8988T (cell line): ENCODE measurements at places on chromosomes 5 and 9.

DNA sequence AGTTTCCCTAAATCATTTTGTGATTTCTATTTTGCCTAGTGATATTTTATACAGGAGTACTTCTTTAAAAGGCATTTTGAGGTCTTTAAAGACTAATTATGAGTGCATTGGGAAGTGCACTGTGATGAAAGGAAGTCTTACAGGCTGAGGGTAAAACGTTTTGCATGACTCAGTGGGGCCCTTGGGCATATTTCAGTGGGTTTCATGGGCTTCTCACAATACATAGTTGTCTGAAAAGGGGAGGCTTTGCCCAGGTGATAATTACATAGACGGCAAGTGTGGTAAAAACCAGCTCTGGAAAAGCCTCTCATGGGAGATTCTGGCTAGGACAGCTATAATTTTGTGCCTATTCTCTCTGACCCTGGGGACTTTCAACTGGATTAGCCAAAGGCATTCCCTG, 387.2 kb downstream of the ARHGEF28 start:
- no peak for DNase-seq

DNA sequence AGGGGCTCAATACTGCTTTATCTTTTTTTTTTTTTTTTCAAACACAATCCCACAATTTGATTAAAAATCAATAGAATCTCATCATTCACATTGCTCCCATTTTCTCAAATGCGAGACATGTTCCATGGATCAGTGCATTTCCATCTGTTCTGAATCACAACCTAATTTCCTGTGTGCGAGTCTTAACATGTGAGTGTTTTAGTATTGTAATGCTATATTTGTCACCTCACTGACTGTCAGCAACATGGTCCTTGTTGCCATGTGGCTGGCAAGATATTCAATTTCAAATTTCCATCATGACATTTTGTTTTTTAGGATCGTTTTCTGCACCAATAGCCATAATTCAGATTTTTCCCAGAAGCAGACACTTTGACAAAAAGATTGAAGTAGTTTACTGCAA, 233.2 kb upstream of the PRDM9 start:
- DNase-seq: no peak

- no peak for DNase-seq
Observed at GRCh38 chr9:136078024-136078423, 17.1 kb downstream of the NACC2 start.

GRCh38 chr5:36585701-36586100, 20.7 kb upstream of the SLC1A3 start:
- DNase-seq: no peak

DNA sequence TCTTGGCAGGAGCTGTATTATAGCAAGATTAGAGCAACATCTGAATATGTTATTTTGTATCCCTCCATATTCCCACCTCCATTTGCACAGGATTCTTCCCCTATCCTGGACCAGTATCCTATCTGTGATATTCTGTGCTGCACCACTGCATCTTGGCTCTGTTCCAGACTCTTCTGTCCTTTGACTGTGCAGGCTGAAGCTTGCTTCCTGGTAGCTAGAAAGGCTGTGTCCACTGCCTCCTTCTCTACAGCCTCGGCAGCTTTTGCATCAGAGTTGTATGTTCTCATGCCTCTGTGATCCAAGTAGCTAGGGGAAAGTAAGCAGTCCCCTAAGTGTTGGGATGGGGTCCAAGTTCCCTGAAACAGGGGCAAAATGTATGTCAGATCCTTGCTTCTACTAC, 104.1 kb downstream of the GAS1 start:
- DNase-seq: no peak

- DNase-seq: no peak
Observed at GRCh38 chr5:161051920-161052500, 200.0 kb upstream of the ATP10B start.

DNA sequence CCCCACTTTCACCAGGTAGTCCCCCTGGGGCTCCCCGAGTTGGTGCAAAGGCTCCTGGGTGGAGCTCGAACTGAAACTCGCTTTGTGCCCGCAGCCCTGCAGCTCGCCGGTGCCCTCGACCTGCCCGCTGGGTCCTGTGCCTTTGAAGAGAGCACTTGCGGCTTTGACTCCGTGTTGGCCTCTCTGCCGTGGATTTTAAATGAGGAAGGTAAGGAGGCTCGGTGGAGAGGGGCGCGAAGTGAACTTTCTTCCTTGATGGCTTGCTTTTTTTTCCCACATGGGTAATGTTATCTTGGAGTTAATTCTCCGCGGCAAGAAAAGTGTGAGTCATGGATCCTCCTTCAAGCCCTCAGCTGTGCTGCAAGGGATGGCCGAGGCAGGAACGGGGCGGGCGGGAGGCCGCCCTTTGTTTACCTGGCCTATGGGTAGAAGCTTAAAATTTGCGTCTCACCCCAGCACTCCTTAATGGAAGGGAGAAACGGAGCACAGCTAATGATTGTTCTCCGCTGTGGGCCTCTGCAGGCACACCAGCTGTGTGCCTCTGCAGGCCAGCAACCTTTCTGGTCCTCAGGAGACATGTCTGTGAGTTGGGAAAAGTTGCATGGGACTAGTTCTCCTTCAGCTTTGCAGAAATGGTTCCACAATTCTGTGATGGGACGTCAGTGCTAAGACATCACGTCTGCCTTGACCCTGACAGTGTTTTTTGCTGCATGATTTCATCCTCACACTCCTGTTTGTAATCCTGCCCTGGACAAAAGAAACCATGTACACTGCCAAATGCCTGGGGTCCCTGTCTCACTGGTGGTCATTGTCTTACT, 1.1 kb downstream of the MAMDC2 start:
- no peak for DNase-seq

DNA sequence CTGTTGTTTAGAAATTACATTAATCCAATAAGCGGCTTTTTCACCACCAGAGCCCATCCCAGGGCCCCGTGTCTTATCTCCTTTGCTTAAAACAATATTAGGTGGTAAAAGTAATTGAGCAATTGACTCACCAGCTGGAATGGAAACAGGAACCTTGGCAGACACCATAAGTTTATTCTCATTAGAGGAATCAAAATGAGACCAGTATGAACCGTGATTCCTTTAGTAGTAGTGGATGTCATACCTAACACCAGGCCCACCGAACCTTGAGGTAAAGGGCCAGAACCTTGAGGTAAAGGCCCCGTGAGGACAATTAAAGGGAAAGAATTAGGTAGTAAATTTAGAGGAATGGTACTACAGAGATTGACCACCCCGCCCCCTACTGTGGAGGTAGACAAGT, 16.5 kb downstream of the HSDL2 start:
- DNase-seq: no peak

DNA sequence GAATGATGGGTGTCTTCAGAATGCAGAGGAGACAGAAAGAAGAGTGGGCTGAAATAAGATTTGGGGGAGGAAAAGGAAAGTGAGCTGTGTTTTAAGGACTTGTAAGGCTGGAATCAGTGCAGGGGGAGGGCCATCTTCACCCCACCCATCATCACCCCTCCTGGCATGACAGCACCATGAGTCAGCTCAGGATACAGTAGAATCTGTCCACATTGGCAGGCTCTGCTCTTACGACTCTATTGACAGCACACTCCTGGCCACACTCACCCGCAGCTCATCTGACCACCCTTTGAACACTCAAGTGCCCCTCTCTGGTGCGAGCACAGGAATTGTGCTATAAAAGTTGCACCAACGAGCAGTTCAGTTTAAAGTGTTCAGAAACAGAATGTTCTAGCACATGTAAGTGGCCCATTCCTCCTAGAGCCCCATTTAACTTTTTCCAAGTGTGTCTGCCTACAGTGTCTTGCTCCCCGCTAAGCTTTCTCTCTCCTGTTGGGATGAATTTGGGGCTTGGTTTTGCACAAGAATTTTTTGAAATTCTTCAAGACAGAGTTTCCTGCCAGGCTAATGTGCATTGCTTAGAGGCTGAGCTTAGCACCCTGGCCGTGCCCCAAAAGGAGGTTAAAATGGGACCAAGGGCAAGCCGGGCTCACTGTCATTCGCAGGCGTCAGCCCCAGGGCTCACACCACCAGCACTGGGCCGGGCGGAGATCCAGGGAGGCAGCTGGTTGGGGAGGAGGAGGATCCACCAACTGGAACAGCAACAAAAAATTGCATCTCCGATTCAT, 12.0 kb downstream of the ADRA1B start:
- DNase-seq: peak; percentile 49

DNA sequence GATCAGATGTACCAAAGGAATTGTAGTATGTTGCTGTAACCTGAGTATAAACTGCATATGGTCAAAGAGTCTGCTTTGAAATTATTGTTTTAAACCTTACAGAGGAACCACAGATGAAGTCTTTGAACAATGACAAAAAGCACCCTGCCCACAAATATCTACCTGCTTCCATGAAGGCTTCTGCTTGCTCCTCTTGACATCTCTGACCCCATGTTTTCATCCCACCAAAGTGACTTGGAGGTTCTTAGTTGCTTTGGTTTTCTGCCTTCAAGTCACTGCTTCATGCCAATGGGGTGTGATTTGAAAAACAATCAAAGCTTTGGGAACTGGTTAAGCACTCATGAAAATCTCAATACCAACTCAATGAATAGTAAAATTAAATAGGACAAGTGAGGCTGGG, 194.6 kb upstream of the ACTBL2 start:
- no peak for DNase-seq

DNA sequence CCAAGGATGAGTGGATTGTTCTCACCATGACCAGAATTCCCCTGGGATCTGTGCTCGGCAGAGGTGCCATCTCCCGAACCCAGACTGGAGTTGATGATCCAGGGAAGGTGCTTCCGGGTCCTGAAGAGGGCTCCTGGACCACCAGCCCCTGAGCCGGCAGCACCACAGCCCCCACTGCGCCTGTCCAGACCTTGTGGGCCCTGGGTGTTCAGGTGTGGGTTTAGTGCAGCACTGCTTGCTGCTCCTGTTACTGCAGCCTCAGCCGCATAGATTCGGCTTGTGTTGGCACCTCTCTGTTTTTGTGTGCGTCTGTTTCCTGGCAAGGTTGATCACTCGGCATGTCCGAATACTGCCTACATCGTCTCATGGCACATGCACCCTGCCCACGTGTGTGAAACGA, 16.3 kb upstream of the NPM1 start:
- no peak for DNase-seq

GRCh38 chr9:132798817-132799790, 79.0 kb downstream of the AK8 start:
- no peak for DNase-seq

- DNase-seq: no peak
Observed at GRCh38 chr9:38414040-38414723, 10.1 kb downstream of the IGFBPL1 start.

- no peak for DNase-seq
Observed at GRCh38 chr9:132942541-132943182, 1.8 kb downstream of the TSC1 start.
